Activated CD8-positive, alpha-beta T cell treated with anti-CD3 and anti-CD28 coated beads for 36 hours (primary cell): ENCODE measurements at places on chromosomes 7 and 10. TPM values are rescaled to one million over a fixed set of nuclear protein-coding genes. Genes with fewer than 3 reads are reported as not detected.

The KCNIP2 gene
- total RNA-seq: 2.4 TPM

DNA sequence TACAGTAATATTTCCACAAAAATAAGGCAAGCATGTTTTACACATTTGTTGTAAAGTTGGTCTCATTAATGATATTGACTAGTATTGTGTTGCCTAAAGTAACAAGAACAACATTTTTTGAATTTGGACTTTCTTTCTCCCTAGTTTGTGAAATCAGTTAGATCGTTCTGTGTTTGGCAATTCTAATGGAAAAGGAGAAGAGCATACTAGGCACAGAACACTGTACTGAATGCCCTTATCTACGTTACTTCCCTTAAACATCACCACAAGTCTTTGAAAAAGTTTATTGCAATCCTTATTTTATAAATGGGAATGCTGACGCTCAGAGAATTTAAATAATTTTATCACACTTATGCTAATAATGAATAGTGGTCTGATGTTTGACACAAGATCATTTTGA lies 372.2 kb downstream of the EXOC4 start:
- DNase-seq: no peak

DNA sequence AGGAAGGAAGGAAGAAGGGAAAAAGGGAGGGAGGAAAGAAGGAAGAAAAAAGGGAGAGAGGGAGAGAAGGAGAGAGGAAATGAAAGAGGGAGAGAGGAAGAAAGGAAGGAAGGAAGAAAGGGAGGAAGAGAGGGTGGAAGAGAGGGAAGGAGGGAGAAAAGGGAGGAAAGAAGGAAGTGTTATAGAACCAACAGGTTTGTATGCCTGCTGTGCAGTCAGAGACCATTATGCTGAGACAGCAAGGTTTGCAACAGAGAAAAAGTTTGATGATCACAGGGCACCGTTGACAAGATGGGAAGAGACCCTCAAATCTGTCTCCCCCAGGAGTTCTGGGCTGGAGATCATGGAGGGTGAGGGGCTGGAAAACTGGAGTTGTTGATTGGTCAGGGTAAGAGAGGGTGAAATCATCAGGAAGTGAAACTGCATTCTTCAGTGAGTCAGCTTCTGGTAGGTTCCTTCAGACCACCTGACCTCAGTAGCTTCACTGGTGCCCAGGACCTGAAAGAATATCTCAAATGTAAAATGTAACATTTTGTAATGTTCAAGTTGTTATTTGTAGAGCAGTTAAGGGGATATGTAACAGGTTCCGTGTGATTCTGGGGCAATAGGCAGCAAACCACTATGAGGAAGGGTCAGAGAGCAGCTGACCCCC lies 76.3 kb downstream of the JCAD start:
- DNase-seq: no peak

- no peak for DNase-seq
These were observed 109.3 kb upstream of the PLXDC2 start for GRCh38 chr10:19706904-19707303.

DNA sequence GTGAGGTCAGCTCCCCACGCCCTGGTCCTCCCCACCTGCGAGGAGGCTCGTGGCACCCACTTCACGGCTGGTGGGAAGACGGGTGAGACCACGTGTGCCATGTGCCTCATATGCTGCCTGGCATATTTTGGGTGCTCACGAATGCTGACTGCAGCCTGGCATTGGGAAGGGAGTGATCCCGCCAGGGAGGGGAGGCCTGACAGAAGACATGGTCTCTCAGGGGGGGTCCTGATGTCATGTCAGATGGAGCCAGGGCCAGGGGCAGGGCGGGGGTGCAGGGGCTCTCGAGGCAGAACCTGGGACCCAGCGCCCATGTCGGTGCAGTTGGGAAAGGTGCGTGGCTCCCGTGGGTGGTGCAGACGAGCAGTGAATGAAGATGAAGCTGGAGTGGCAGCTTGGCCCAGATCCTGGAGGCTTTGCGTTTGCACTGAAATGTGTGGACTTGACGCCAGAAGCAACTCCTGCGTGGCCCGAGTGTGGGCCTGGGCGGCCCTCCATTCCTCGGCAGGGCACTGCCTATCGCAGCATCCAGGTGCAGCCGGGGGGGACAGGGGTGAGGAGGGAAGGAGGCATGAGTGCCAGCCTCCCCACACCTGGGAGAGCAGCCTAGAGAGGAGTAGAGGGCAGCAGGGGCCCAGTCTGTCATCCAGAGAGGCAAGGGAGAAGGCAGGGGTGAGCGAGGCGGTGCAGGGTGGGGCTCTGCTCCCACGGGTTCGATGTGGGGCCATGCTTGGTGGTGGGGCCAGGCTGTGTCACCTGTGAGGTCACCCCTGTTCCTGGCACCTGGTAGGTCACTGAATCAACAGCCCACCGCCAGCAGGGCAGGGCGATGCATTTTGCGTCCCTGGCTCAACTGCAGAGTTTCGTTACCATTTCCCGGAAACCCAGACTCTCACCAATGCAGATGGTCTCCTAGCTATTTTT lies 385.6 kb downstream of the DNAJB6 start:
- DNase-seq: no peak

DNA sequence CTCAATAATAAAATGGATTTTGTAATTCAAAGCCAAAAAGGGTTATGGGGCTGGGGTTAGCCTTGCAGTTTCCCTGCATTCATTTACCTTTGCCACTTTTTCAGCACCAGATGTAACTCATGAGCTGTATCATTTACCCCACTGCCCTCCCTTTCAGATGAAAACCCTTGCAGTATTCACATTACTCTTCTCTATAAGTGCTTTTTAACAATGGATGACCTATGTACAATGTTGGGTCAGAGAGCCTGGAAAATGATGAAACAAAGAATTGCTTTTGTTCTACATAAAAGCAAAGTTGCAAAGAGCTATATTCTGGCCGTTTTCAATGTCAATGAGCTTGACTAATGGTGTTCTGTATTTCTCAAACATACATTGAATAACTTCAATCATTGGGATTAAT lies 189.7 kb downstream of the TMEM26 start:
- DNase-seq: no peak

DNA sequence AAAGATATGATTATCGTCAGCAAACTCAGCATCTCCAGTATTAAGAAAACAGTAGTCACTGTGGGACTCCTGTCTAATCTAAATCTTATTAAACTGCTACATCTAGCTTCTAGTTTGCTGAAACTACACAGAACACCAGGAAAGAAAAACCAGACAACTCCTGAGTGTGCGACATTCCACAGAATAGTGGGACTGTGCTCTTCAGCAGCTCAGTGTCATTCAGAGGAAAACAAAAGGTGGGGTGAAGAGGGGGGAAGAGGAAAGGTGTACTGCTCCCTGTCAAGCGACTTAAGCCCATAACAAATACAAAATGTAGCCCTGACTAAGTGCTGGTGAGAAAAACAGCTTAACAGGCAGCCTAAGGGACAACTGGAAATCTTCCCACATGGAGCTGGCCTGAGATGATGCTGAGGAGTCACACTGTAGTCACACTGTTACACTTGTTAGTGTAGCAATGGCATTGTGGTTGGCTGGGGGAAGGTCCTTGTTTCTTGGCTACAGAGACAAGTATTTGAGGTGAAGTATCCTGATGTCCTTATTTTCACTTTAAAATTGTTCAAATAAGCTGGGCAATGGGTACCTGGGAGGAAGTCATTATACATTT lies 135.5 kb downstream of the USP6NL start:
- DNase-seq: no peak

DNA sequence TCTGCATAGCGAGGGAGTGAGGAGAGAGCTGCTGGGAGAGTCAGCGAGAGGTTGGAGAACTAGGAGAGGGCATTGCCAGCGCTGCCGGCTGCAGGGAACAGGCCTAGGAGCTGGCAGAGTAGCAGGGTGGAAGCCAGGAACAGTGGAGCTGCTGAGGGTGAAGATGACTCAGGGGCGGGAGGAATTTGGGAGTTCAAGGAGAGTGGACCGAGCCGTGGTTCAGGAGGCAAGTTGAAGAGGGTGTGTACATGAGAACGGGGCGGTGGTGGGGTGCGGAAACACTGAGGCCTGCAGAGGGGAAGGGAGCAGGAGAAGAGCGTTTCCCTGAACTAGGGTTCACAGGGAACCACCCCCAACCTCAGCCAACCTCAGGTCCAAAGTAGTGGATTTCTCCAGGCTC lies 31.5 kb downstream of the HIF1AN start:
- DNase-seq: no peak

GRCh38 chr7:33872870-33873269 lies 32.5 kb upstream of the BMPER start:
- no peak for DNase-seq

- DNase-seq: no peak
These were observed 347.5 kb downstream of the DNAJB6 start for GRCh38 chr7:157684157-157684908.

DNA sequence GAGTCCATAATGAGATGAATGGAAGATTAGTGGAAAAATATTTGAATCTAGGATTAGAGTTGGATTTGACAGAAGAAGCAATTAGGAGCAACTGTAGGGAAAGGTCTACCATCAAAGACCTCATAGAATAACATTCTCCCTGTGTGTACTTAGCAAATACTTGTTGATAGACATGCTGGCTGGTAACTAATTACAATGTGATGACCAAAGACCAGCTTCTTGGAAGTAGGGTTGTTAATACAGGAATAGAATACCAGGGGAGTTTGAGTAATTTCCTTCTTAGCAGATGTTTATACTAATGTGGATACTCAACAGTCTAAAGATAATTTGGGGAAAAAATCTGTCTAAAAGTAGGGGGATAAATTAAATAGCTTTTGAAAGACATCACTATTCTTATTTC lies 357.5 kb upstream of the BMPER start:
- no peak for DNase-seq

DNA sequence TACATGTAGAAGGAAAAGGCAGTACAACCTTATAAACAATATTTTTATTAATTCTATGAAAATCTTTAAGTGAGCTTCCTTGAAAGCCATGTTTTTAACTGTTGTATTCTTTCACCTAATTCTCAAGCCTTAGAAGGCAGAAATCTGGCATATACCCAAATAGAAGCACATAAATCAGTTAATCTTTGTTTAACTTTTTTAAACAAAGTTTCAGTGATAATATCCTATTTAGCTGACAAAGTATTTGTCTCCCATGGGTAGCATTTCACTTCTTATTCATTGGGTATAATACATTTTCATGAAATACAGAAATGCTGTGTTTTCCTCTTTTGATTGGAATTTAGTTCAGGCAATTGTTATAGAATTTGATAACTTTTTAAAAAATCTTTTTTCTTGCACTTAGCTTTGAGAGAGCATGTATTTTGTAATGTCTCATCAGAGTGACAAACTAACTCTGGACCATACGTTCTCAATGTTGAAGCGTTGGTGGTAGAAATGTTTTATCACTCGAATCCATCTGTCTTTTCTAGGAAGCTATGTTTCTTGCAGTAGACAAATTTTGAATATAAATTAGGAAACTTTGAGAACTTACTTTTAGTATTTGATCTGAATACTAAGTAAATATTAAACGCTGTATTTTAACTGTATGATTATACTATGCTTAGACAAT lies 78.1 kb downstream of the CREM start:
- DNase-seq: no peak

DNA sequence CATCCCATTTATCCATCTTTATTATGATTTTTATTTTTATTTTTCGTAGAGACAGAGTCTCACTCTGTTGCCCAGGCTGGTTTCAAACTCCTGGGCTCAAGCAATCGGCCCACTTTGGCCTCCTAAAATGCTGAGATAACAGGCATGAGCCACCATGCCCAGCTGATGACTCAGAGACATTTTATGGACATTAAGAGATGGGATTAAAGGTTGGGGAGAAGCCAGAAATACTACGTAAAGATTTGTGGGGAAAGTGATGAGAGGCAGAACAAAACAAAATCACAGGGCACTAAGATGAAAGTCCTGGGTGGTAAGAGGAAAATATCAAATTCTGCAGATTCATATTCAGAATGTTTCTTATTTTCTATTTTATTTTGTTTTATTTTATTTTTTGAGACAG lies 7.6 kb downstream of the WNT8B start:
- DNase-seq: no peak

- DNase-seq: no peak
These were observed 659.5 kb upstream of the NRP1 start for GRCh38 chr10:33993917-33994316.

DNA sequence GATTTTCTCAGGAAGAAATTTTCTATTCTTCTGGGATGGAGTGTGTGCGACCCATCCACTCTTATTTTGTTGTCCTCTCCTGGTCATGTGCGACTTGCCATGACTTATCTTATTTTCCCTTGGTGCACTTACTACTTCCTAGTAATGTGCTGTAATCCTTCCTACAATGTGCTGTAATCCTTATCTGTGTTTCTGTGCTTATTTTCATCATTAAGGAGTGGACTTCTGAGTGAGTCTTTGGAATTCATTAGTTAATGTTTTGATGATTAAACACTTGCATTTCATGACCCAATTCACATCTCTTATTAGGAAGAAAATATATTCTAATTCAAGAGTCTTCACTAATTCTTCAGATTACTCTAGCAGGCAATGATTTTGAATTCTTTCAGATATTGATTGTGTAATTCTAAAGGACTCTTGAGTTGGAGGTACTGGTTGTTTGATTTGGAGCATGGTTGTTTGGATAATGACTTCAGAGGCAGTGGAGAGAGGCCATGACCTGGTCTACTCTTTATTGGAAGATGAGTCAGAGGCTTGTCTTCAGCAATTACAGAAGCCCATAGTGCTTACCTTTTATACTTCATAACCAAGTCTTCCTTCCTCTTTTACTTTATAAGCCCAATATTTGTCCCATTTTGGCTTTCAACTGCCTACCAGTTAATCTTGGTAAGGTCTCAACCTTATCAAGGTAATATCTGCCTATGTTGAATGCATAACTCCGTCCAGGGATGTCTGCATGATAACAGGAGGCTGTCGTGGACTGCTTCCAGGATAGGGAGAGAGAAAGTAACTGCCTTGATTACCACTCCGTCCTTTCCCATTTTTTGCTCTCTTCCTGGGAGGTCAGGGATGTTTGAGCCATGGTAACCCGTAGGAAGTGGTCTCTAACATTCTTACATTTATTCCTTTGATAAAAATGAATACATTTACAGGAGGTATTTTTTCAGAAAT lies 278.3 kb upstream of the SP8 start:
- DNase-seq: no peak

The GDF10 gene
- 1.4 TPM for total RNA-seq
